ENCODE measurements at places on chromosomes 3 and 15.

GRCh38 chr15:76184650-76185035 lies 124.9 kb downstream of the TMEM266 start:
- DNase-seq = no peak

DNA sequence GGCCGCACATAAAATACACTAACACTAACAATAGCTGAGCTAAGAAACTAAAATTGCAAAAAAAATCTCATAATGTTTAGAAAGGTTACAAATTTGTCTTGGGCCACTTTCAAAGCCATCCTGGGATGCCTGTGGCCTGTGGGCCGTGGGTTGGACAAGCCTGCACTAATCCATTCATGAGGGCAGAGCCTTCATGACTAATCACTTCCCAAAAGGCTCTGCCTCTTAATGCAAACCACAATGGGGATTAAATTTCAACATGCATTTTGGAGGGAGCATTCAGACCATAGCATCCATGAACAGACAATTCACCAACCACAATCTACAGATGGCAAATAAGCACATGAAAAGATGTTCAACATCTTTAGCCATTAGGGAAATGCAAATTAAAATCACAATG lies 128.2 kb downstream of the SUCLG2 start:
- no peak for DNase-seq

- DNase-seq = no peak
These were observed 123.0 kb downstream of the FAM43A start for GRCh38 chr3:194808640-194809097.

DNA sequence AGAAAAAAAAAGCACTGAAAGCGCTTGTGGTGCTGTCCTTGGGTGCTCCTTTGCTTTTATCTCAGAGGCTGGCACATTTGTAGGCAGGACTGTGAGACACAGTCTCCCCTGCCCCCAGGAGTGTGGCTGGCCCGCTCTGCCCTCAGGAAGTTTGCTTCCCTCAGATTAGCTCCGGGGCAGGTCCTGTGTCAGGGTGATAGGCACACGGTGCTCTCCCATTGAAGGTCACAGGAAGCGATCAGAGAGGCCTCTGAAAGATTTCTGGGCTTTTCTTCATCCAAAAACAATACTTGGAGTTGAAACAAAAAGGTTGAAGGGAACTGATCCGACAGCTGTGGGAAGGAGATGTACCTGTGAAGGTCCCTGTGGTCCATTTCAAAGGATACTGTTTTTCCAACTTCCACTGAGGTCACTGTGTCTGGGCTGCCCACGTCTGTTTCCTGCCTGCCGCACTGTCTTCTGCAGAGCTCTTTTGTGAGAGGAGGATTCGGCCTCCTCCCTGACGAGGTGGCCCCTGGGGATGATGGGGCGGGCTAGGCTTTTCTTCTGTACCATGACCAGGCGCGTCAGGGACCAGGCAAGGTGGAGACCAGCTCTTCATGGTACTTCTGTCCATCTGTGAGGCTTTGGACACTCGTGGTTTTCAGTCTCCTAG lies 330.5 kb upstream of the CTDSPL start:
- no peak for DNase-seq

- DNase-seq = no peak
These were observed 217.1 kb downstream of the GBE1 start for GRCh38 chr3:81544385-81544784.

DNA sequence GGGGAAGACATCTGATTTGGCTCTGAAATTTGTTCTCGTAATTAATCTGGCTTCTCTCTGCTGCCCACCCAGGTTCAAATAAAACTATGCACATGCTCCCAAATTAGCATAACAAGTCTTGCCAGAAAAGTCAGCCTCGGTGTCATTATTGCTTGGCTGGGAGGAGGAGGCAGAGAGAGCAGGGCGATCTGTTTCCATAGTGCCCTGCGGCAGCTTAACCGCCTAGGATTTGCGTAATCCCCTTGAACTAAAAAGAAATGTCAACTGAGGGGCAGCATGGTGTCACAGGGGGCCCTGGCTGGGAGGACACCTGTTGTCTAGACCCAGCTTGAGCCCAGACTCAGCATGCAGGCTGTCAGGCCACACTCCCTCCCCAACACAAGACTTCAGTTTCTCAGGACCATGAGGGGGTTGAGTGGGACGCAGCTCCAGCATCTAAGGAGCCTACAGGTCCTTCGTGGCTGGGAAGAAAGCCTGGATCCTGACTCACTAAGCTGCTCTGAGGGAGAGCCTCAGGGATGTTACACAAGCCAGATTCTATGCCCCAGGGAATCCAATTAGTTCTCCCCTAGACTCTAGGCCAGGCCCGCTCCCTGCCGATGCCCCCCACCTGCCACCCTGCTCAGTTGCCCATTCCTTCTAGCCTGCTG lies 17.3 kb downstream of the MRPS11 start:
- no peak for DNase-seq

- DNase-seq = no peak
These were observed 57.2 kb upstream of the TIPARP start for GRCh38 chr3:156617145-156617544.

GRCh38 chr3:29381595-29381994 lies 100.7 kb downstream of the RBMS3 start:
- DNase-seq = no peak

DNA sequence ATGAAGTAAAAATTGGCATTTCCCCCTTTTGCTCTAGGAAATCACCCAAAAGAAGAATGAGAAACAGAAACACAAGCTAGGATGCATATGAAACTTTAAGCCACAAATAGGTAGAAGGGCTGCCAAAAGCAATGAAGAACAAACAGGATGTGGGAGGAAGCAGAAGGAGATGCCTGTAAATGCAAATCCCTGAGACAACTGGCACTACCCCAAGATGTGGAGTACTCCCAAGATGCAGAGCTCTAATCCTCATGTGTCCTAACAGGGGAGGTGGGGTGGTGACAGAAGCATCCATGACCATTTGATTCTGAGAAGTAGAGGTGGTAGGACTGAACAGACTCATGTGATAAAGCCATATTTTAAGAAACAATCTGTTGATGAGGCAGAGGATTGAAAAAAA lies 31.9 kb upstream of the ZNF280D start:
- no peak for DNase-seq

DNA sequence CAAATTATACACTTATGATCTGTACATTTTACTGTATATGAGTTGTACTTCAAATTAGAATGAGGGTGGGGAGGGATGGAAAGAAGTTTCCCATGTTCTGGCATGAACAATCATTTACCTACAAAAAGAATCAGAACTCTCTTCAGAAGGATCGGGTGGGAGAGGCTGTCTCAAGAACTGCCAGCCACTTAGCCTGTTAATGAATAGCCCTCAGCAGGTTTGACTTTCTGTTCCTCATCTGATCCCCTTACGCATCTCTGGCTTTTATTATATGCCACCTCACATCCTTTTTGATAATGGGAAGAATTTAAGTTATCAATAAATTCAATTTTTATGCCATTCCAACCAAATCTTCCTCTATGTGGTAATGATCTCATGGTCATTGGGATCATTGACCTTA lies 168.3 kb upstream of the TGFBR2 start:
- no peak for DNase-seq

- DNase-seq = no peak
These were observed 62.6 kb upstream of the SCN10A start for GRCh38 chr3:38878646-38879045.

- DNase-seq = no peak
These were observed 78.3 kb upstream of the ICE2 start for GRCh38 chr15:60557191-60557618.

- no peak for DNase-seq
These were observed 305.1 kb downstream of the GAP43 start for GRCh38 chr3:115928376-115928775.

DNA sequence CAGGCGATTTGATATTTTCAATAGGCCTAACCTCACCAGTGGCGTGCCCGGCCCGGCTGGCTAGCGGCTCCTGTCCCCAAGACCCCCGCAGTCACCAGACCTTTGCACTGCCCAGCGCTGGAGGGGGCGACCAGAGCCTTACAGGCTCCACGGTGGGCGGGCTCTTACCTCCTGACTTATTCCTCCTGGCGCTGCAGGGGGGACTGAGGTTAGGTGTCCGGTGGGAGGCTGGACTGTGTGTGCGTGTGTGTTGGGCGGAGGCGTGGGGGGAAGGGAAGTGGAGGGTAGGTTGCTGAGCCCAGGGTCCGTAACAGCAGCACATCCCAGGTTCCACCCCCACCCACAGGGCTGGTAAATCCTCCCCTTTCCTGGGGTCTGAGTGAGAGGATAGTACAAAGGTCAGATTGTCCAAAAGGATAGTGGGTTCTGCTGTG lies 27.5 kb upstream of the THRB start:
- no peak for DNase-seq

DNA sequence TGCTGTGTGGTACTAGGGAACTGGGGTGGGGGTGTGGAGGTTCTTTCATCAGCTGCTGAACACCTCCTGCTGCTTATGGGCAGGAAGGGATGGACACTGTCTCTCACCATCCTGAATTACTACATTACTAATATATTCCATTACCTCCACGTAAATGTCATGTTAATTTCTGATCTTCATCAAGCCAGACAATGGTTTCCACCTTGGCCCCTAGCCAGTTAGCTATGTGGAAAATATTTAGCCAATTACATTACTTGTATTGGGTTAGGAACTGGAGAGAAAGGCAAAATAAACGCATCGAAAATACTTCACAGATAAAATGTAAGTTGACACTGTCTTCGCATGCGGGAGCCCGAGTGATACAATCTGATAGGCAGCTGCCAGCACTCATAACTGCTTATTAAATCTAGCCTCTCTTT lies 95.1 kb downstream of the FOXP1 start:
- no peak for DNase-seq

GRCh38 chr15:62612771-62613170 lies 429.8 kb upstream of the TPM1 start:
- no peak for DNase-seq

DNA sequence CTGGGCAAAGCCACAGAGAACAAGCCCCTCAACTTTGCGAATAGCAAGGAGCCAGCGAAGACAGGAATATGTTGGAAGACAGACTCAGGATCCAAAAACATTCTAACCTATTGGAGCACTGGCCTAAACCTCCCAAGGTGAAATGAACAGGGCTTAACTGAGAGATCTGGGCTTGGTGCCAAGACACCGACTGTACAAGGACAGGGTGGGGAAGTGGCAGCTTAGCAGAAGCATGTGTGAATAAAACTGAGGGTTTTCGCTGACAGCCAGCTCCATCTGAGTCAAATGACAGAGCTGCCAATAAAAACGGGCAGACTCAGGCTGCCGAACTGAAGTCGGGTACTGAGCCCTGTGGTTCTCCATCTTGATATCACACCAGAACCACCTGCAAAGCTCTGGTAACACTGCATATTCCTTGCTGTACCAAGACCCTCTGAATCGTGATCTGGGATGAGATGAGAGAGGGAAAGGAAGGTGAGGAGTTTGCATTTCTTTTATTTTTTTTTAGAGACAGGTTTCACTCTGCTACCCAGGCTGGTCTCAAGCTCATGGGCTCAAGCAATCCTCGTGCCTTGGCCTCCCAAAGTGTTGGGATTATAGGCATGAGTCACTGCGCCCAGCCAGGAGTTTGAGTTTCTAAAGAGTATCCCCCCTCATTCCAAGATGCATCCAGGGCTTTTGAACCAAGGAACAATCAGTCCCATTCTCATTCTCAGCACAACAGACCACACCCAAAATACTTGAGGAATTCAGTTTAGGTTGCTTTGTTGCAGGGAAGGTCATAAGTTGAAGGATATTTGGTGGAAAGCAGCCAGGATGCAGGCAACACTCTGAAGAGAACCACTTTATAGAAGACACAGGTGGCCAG lies 6.0 kb upstream of the PLCB2 start:
- DNase-seq = no peak

- no peak for DNase-seq
These were observed 60.6 kb upstream of the GOLGA8B start for GRCh38 chr15:34644061-34644460.

GRCh38 chr3:127747066-127747465 lies 74.3 kb downstream of the ABTB1 start:
- DNase-seq = no peak

DNA sequence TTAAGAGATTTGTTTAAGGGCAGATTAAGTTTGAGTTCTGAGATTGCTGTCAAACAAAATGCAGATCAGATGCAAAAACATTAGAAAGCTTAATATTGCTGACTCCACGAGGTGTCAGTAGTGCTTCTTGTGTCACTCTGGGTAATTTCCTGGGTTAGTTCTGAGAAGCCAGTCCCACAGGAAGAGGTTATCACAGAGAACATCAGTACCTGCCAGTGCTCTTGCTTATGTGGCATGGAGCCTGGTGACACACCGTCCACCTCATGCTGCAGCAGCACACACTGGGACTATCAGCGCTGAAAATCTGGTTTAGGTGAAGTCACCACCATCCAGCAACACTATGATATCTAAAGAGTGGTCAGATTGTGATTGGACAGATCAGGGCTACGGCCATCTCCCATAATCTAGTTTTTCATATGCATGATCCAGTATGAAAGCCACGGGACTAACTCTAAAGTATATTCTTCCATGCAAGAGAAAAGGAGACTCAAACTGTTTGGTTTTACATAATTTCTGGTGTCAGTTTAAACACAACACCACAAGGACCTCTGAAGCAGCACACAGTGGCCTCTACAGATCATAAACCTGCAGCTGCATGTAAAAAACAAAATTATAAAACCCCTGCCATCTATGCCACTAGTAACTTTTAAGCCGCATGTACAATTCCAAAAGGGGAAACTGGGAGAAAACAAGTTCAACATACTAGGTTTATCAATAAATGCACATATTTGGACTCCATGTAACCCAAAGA lies 36.1 kb upstream of the MYO5C start:
- DNase-seq = peak; percentile 8

- DNase-seq = no peak
These were observed 1165.2 kb downstream of the TBL1XR1 start for GRCh38 chr3:176032043-176032442.

- DNase-seq = no peak
These were observed 166.1 kb downstream of the PYDC2 start for GRCh38 chr3:191627064-191627463.

GRCh38 chr3:80017369-80017768 lies 249.6 kb upstream of the ROBO1 start:
- DNase-seq = no peak

DNA sequence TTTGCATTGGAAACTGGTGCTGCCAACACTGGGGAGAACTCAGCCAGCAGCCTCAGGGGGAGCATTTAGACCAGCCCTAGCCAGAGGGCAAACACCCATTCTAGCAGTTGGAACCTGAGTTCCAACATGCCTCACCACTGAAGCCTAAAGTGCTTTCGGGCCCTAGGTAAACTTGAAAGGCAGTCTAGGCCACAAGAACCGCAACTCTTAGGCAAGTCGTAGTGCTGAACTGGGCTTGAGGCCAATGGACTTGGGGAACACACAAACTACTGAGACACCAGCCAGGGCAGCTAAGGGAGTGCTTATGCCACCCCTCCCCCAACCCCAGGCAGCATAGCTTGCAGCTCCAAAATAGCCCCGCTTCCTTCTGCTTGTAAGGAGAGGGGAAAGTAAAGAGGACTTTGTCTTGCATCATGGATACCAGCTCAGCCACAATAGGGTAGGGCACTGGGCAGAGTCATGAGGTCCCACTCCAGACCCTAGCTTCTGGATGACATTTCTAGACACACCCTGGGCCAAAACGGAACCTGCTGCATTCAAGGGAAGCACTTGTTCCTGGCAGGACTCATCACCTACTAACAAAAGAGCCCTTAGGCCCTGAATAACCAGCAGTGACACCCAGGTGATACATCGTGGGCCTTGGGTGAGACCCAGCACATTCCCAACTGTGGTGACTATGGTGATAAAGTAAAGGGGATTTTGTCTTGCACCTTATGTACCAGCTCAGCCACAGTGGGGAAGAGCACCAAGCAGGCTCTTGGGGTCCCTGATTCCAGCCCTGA lies 37.3 kb upstream of the TEX9 start:
- DNase-seq = no peak

Measured in effector CD4-positive, alpha-beta T cell (primary cell).